SJSA1 (cell line): ENCODE measurements at places on chromosomes 16 and 17. TPM values are rescaled to one million over a fixed set of nuclear protein-coding genes. Genes with fewer than 3 reads are reported as not detected.

The EVI2A gene
- 7.6 and 10.7 TPM in 2 replicates for total RNA-seq

DNA sequence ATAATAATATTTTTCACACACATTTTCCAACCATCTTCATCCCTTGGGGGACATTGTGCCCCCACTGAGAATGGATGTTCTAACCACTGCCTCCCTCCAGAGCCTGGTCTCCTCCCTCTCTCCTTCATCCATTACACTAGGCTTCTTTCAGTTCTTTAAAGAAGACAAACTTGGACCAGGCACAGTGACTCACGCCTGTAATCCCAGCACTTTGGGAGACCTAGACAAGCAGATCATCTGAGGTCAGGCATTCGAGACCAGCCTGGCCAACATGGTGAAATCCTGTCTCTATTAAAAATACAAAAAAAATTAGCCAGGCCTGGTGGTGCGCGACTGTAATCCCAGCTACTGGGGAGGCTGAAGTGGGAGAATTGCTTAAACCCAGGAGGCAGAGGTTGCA is 6.5 kb downstream of the ALOX15 start:
- DNase-seq = no peak

DNA sequence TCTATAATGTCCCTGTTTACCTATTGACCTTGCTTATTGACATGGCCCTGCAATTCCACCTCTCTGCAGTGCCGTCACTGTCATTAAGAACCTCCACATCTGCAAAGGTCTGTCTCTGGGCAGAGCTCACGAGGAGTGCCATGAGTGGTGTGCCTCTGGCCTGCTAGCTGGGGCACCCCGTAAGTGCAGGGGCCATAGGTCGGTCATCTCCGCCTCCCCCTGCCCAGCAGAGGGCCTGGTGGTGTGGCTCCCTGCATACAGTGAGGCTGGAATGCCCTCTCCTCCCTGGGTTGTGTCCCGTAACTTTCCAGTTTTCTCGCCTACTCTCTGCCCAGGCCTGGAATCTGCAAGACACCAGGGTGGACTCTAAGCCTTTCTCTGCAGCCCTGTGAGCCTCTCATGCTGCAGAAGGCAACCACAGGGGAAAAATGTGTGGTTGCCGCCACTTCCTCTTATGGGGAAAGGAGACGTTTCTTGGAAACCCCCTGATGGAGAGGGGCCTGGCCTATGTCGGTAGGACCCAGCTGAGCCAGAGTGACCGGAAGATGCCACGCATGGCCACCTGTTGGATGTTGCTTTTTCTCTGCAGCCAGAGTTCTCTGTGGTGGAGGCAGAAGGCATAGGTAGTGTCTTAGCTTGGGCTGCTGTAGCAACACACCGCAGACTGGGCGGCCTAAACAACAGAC is 2.7 kb upstream of the SNX20 start:
- no peak for DNase-seq

GRCh38 chr17:7484067-7484918 is at the start of gene POLR2A:
POLR2A (plus strand) TSS chr17:7484366.
- peak; percentile 97 for DNase-seq

GRCh38 chr16:88991813-88992350 is 14.9 kb upstream of the CBFA2T3 start:
- no peak for DNase-seq

The ERAL1 gene
- total RNA-seq = 32.0 and 55.6 TPM in 2 replicates

DNA sequence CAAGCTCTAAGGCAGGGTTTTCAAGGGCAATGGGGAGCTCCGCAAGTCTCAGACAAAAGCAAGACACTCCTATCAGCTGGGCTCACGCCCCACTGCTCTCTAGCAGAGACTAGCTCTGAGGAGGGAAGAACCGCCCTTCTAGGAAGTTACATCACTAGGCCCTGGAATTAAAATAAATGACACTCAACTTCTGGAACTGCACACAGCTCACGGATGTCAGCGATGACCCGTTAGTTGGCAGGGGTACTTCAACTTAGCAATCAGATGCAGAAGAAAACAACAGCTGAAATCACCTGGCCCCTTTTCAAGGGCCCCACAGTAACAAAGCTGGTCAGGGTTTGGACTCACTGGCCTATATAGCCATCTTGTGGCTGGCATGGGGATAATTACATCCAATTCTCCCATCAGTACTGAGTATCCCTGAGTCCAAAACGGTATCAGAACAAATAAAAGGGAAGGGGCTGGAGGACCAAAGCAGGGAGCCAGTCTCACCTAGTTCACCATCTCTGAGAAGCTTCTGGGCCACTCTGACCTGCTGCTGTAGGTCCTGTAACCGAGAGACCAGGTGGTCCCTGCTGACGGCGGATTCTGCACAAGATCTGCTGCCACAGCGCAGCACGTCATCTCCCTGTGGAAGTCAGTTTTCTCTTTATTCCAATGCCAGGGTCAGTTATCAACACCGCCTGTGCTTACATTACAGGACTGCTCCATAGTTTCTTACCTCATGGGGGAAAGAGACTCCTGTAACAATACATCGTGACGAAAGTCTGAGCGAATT is 22.2 kb downstream of the SERPINF1 start:
- no peak for DNase-seq

DNA sequence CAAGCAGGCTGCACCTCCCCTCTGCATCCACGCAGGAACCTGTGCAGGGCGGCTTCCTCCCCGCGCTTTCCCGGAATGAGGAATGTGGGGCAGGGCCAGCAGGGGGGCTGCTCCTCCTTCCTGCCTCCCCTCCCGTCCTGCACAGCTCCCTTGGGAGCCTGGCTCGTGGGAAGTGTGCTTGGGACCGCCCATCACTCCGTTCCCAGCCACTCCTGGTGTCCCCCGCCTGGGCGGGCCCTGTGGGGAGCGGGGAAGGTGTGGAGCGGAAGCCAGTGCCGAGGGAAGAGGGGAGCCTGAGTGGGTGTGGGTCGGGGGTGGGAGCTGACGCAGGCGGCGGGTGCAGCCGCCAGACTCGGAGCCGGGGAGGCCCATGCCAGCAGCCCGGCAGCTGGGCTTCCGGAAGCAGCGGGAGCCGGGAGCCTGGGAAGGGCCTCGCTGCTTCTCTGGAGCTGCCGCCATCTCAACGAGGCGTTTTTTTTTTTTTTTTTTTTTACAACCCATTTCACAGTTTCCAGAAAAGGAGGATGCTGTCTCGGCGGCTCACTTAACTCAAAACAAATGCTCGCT is 24.1 kb downstream of the BAHCC1 start:
- DNase-seq = peak; percentile 99

GRCh38 chr16:24635900-24636610 is 93.4 kb upstream of the TNRC6A start:
- peak; percentile 76 for DNase-seq

- DNase-seq = no peak
Measured at GRCh38 chr17:2421315-2422147, 20.7 kb upstream of the MNT start.

DNA sequence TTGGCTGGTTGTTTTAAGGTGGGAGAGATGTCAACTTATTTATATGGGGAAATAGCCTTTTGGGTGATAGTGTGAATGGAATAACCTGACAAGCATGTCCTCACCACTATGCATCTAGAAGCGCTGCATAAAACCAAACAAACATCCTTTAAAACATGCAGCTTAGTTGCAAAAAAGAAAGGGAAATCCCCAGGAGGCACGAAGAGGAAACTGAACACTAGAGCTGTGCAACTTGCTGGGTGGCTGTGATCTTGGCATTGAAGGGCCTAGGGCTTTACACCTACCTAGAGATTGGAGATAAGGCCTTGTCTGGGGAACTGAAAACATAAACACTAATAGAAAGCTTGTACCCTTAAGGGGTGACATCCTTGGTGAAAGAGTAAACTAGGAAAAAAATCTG is 7.3 kb downstream of the C16orf54 start:
- no peak for DNase-seq

DNA sequence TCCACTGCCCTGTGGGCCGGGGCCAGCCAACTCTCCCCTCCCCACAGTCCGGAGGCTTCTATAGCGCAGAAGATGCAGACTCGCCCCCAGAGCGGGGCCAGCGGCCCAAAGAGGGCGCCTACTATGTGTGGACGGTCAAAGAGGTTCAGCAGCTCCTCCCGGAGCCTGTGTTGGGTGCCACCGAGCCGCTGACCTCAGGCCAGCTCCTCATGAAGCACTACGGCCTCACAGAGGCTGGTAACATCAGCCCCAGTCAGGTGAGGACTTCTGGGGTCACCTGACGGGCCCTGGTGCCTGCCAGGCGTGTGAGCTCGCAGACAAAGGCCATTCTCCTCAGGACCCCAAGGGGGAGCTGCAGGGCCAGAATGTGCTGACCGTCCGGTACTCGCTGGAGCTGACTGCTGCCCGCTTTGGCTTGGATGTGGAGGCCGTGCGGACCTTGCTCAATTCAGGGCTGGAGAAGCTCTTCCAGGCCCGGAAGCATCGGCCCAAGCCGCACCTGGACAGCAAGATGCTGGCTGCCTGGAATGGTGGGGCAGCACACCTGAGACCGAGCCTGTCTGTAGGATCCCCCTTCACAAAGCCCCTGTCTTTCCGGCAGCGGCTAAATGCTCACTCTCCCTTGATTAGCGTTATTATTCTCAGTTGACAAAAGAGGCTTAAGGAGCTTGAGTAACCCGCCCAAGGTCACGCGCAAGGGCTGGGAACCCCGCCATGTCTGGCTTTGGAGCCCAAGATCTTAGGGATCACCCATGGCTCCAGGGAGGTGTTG is 3.9 kb downstream of the SPATA20 start:
- no peak for DNase-seq

DNA sequence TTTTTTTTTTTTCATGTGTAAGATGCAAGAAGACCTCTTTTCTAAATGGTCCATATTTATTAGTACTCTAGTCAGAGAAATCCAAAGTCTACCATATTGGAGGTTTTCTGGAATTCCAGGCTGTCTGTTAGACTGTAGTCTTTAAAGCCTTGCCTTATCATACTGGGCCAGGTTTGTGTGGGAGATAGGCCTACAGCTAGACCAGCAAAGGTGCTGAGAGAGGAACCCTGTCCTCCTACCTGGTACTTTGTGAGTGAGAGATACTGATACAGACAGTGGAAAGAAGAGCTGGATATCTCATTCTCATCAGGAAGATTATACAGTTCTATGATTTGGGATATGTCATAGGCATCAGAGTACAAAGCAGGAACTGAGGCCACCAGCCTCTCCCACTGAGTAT is 8.1 kb downstream of the RHOT1 start:
- no peak for DNase-seq

GRCh38 chr17:48605409-48605919 is 678 bp upstream of the HOXB6 start:
- DNase-seq = no peak

- no peak for DNase-seq
Measured at GRCh38 chr16:86089334-86089900, 190.5 kb downstream of the IRF8 start.

- no peak for DNase-seq
Measured at GRCh38 chr17:50635982-50636803, 1.5 kb downstream of the ABCC3 start.

- no peak for DNase-seq
Measured at GRCh38 chr16:66328282-66328681, 38.2 kb upstream of the CDH5 start.

DNA sequence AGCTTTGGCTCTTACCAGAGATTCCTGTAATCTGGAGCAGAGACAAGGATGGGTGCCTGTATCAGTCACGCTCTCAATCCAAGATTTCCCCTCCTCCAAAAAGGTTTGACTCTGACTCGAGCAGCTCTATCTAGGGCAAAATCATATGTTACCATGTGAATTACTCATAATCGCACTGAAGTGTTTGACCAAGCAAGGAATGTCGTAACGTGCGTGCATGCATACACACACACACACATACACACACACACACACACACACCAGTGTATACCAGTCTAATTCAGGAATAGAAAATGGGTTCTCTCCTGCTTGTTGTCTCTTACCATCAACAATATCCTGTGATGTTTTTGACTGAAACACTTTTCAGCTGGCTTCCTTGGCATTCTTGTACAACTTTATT is 835.1 kb downstream of the KCNJ2 start:
- no peak for DNase-seq

DNA sequence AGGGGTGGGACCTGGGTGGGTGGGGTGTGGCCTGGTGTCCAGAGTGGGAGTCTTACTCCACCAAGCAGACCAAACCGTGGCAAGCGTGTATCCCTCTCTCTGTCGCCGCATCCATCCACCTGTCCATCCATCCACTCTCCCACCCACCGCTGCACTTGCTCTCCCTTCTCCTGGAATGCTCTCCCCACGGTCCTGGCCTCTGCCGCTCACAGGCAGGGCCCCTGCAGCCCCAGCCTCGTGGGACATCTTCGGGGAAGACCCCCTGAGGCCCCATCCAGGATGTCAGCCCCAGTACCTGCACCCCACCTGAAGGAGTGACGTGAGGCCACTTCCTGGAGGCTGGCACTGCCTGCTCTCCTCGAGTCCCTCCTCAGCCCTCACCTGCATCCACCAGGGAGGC is 189.5 kb upstream of the GSE1 start:
- no peak for DNase-seq

The SDR42E1 gene
- not detected in 2 replicates for total RNA-seq
